ENCODE measurements at places on chromosomes 6 and 20.

GRCh38 chr6:15017803-15018202 lies 228.1 kb upstream of the JARID2 start:
- no peak for DNase-seq

- DNase-seq, result no peak
These were observed 2.8 kb downstream of the CLIC5 start for GRCh38 chr6:46012834-46013233.

GRCh38 chr20:40562031-40562430 lies 127.0 kb downstream of the MAFB start:
- DNase-seq, result no peak

DNA sequence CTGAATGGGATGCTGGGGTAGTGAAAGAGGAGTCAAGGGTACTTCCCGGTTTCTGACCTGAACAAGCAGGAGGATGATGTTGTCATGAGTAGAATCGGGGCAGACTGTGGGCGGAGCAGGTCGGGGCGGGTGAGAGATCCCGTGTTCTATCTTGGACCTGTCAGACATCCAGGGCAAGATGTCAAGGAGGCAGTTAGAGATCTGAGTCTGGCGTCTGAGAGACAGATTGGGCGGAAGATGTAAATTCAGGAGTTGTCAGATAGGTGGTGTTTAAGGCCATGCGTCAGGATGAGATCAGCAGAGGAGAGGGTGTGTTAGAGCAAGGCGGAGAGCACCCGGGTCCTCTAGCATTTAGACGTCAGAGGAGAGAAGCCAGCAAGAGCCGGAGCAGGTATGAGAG lies 115.5 kb downstream of the DLGAP4 start:
- no peak for DNase-seq

DNA sequence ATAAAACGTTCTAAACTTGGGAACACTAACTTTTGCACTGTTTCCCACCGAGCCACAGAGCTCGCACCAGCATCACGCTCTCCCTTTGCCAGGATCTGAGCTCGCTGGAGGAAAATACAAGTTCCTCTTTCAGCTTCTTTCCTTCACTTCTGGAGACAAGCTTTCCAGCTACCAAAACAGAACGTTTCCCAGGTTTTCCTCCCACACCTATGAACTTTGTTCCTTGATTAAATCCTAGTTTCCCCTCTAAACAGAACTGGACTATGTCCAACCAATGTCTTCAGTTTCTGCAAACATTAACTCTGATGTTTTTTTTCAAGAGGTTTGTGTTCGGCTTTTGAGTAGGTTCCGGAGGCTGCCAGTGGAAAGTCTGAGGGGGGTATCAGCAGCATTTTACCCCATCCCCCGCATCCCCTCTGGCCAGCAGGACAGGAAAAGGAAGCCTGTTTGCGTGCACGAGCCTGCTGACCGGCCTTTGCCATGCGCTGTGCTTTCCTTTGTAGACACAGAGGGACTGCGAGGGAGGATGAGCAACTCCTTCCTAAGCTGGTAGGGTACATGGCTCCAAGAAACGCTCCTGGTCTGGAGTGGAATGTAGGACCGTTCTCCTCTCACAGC lies 135.5 kb downstream of the LY86 start:
- peak; percentile 20 for DNase-seq

DNA sequence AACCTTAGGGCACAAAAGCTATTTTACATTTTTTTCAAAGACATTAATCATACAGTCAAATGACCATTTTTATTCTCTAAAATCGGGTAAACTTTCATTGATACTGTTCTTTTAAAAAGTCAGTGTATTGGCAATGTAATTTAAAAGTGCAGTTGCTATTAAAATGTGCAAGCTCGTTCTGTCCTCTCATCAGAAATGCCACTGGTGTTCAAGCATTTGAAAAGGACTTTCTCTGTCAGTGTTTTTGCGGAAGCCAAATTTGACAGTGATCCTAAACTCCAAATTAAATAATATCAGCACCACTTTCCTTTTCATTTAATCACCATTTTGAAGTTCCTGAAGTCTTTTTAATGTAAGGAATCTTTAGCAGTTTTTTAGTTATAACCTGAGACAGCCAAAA lies 69.6 kb downstream of the AFG1L start:
- no peak for DNase-seq

- peak; percentile 48 for DNase-seq
These were observed 21.2 kb downstream of the C6orf132 start for GRCh38 chr6:42120895-42121865.

GRCh38 chr6:121510568-121511177 lies 75.2 kb downstream of the GJA1 start:
- DNase-seq, result no peak

- DNase-seq, result no peak
These were observed 16.3 kb downstream of the TFAP2B start for GRCh38 chr6:50834929-50835410.

DNA sequence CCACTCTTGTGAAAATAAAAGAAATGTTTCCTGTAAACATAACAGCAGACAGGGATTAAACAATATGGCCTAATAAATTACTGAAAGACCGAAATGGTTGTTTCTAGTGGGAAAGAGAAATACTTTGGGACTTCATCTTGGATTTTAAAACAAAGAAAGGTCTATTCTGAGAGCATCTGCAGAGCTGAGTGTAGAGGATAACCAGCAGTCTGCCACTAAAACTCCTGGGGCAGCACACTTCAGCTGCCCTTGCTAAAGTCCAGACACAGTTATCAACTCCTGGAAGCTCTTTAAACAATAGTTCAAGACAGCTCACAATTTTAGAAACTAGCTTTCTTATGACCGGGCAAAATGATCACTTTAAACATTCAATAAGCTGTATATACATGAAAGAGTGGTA lies 38.6 kb downstream of the AKIRIN2 start:
- DNase-seq, result no peak

- no peak for DNase-seq
These were observed 225.7 kb upstream of the TENT5A start for GRCh38 chr6:81978230-81978629.

- peak; percentile 31 for DNase-seq
These were observed 78.8 kb upstream of the RALY start for GRCh38 chr20:33914919-33915318.

GRCh38 chr6:33578588-33579011 lies 1.5 kb downstream of the BAK1 start:
- DNase-seq, result no peak

- DNase-seq, result peak; percentile 7
These were observed 504 bp downstream of the B4GALT5 start for GRCh38 chr20:49712996-49713752.

DNA sequence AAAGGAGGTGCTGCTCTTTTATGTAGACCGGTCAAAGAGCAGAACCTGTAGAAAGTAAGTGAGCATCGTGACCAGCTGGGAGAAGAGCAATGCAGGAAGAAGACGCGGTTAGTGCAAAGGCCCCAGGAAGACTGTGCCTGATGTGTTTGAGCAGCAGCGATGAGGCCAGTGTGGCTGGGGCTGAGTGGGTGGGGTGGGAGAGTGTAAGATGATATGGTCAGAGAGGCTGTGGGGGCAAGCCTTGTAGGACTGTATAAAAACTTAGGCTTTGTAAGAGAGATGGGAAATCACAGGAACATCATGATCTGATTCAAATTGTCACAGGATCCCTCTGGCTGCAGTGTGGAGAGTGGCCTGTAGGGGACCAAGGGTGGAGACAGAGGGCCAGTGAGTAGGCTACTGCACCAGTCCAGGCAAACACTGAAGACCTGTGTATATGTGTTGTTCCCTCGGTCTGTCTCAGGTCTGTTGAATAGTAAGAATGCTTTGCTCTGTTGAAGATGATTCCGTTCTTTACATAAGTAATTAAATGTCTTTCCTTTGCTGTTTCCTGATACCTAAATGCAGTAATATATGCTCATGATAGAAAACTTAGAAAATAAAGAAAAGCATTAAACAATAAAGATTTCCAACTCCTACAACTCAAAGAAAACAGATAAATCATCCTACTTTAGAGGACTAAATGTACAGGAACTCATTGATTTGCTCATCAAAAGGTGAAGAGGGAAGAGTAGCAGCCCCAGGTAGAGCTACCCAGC lies 23.6 kb upstream of the WFDC2 start:
- no peak for DNase-seq

DNA sequence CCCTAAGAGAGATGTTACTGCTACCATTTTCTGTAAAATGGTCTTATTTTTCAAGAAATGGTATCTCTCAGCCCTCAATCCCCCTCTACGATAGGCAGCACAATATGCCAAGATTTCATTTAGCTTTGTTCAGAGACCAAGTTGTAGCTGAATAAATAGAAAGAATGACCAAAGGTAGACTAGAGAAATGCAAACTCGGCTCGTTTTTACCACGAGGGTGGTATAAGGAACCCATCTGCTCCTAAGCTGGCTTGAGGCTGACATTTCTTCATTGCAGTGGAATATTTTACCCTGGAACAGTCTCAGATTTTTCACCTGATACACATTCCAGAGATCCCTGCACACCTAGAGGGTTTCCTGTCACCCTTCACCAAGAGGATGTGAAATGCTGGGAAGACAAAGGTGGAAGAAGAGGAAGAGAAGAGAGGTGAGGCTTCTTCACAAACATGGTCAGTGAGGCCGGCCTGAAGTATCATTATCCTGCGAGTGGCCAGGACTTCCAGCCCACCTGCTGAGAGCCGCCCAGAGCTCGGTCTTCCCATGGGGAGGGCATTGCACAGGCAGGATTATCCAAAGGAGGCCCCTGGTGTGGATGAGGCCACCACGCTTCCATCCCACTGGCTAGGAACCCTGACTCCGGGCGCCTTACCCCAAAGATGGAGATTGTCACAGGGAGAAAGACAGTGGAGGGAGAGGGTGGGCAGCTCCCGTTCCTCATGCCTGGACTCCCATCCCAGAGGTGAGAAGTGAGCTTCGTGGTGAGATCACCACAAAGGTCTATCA lies 57.1 kb upstream of the AFDN start:
- DNase-seq, result no peak

DNA sequence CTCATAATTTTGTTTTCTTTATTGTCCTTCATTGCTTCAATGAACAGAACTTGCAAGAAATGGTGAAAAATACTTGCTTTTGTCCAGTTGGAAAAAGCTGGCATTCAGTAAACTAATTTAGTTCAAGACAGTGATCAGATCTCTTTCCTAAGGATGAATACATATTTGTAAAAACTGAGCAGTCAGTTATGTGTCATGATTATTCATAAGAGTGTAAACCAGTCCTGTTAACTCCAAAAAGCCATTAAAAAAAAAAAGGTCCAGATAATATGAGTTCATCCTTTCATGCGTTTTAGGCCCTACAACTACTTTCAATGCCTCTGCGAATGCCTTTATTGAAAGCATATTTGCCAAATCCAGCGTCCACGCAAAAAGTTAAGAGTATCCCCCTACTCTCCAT lies 609 bp downstream of the PGM3 start:
- no peak for DNase-seq

GRCh38 chr6:36297511-36297910 lies 27.7 kb downstream of the PNPLA1 start:
- no peak for DNase-seq

DNA sequence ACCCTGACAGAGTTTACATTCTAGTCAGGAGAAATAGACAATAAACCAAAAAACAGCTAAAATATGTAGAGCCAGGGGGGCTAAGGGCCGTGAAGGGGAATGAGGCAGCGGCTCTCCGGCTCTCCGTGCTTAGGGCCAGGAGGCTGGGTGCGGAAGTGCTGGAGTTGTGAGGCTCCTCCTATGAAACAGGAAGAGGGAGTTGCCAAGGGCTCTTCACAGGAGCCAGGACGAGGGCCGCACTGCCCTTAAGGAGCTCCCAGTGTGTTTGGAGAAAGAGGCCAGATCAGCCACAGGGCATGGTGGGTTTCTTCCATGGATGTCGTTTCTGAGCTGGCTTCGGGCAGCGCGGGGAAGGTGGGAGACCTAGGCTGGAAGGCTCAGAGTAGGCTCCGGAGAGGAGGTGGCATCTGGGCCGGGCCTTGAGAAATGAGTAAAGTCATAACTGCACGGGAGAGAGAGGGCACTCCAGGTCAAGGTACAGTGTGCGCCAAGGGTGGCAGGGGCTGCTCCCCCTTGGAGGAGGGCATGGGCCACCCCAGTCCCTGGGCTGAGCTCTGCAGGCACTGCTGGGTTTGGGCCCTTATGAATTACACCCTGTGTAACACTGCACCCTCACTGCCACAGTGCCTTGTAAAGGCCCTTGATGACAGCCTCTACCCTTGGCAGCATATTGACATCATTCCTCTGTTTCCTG lies 20.8 kb upstream of the MLN start:
- peak; percentile 37 for DNase-seq

DNA sequence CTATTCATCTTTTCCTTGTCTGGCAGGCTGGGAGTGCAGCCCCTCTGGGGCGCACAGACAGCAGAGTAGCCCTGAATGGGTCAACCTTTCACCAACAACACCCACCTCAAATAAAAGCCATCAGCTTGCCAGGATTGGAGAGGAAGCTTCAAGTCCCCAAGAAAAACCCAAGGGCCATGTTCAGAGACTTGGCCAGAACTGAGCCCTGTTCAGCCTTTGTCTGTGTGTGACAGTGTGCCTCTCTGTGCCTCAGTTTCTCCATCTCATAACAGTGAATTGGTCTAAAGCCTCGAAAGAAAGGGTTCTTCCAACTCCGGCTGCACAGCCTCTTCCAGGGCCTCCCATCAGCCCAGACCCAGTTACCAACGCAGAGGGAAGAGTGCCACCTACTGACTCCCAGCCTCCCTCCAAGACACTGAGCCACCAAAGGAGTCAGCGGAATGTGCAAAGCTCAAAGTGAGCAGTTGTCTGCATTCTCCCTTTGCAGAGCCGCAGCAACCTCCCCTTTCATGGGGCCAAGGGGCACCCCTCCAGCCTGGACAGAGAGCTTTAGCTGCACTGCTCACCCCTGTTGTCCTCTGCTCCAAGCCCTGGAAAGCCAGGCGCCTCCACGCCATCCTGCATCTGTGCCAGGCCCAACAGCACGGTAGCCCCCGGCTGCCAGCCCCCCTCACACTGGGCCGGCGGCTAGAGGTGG lies 82.7 kb upstream of the TOP1 start:
- peak; percentile 71 for DNase-seq

- DNase-seq, result no peak
These were observed 64.1 kb downstream of the NRN1 start for GRCh38 chr6:5942591-5942990.

- no peak for DNase-seq
These were observed 800 bp upstream of the GRIK2 start for GRCh38 chr6:101392586-101393230.

- no peak for DNase-seq
These were observed 39.8 kb upstream of the SMIM29 start for GRCh38 chr6:34288581-34288980.

DNA sequence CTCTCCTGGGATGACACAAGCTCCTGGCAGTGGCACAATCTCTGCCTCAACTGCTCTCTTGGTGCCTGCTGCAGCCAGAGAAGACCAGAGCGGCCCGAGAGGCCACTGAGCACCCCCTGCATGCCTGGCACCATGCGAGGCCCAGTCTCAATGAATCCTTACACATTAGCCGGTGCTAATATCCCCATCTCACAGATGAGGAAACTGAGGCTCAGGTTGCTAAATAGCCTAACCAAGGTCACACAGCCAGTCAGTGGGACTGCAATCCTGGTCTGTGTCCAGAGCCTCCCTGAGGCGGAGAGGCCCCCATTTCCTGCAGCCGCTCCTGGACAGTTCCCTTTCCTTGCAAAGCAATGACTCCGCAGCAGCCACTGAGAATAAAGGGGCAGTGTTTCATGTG lies 81.2 kb downstream of the GRM4 start:
- no peak for DNase-seq

- DNase-seq, result no peak
These were observed 100.6 kb downstream of the CRYBG1 start for GRCh38 chr6:106461084-106461483.
